Left ventricle myocardium inferior (tissue), 1 donor: ENCODE measurements at places on chromosomes 4 and X. TPM values are rescaled to one million over a fixed set of nuclear protein-coding genes. Genes with fewer than 3 reads are reported as not detected.

- DNase-seq = peak; percentile 65
Measured at GRCh38 chr4:13705521-13706041, 78.1 kb upstream of the BOD1L1 start.

DNA sequence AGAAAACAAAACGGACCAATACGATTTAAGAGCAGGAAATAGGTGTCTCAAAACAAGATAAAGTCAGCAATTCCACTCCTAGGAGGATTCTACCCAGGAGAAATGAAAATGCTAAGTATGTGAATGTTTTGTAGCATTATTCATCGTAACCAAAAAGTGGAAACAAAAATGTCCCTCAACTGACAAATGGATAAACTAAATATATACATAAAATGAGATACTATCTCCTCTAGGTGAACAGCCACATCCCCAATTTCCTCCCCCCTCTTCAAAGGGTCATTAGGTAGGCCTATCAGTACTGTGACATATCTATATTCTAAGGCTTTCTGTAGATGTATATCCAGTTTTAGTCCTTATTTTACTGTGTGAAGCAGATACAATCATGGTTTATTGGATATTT lies 18.0 kb downstream of the DDX3X start:
- no peak for DNase-seq

- peak; percentile 58 for DNase-seq
Measured at GRCh38 chrX:129654652-129655546, at the start of gene APLN. APLN (minus strand) TSS chrX:129654956; CDS start chrX:129654630, 326 bp downstream.

TMSB15C gene
- total RNA-seq = 0.27 TPM
